H9 (cell line): ENCODE measurements at places on chromosomes 5 and 9.

DNA sequence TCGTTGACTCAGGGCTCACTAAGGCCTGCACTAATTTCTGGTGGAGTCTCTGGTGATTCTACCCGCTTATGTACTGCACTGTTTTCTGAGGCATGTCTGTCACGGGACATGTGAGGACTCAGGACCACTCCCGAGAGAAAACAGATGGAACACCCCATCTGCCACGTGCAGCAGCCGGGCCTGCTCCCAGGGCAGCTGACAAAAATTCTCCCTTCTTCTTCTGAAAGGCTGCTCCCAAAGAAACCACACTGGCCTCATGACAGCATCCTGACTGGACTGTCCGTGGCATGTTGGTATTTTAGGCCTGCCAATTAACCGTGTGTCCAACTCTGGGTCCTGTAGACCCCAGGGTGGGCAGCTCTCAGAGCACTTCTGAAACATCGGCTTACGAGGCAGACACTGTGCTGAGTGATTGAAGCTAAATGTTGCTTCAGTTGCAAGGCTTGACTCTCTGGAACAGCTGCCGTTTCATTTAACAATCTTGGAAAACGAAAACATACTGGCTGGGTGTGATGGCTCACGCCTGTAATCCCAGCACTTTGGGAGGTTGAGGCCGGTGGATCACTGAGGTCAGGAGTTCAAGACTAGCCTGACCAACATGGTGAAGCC, 39.0 kb downstream of the FAM240B start:
- no peak for DNase-seq

GRCh38 chr5:146877178-146877681, 1.3 kb downstream of the PPP2R2B start:
- no peak for DNase-seq

GRCh38 chr5:174844971-174845370, 120.6 kb downstream of the MSX2 start:
- no peak for DNase-seq

DNA sequence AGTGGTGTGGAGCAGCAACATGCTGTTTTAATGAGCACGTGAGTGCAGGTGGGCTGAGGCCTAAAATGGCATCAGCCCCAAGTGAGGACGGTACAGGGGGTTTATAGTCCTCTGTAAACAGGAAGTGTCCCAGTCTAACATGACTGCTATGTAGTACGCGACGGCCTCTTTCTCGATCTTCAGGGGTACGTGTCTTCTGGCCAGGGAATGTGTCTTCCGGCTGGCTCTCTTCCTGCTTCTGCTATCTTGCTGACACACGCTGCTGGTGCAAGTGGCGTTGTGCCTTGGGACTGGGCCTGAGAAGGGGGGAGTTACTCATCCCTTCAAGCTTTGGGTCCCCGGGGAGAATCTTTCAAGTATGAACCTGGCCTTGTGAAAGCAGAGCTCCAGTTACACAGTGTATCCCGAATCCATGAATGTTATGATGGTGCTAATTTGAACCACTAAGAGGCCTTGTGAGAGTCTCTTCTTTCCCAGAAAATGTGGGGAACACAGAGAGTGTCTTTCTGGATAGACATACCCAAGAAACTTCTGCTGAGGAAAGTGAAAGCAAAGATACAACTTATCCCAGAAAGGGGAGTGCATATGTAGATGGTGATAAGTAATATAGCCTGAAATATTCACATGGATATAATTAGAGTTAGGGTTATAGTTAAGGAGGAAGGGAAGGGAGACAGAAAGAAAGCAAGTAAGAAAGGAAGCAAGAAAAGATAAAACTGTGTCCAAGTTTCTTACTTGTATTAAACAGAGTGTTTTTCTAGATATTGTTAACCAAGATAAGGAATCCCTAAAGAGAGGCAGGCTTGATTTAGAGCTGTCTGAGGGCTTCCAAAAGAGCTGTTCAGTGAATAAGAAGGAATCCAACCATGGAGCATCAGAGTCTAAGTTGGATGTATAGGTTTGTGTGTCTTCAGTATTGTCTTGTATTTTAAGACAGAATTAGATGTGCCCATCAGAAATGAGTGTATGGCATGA, 35.5 kb upstream of the ANXA2R start:
- DNase-seq, result no peak

- DNase-seq, result no peak
Observed at GRCh38 chr5:100270023-100270771, 265.0 kb upstream of the FAM174A start.
